ENCODE measurements at places on chromosomes 11 and 22. TPM values are rescaled to one million over a fixed set of nuclear protein-coding genes. Genes with fewer than 3 reads are reported as not detected.

The MUC6 gene
- total RNA-seq: 0.07 TPM

The OR52K2 gene
- total RNA-seq: not detected

The DERL3 gene
- 10.9 TPM for total RNA-seq

The APOL5 gene
- total RNA-seq: not detected

The ACRV1 gene
- not detected for total RNA-seq

The MGAT3 gene
- 10.3 TPM for total RNA-seq

GRCh38 chr11:1382429-1382828 is 7.3 kb upstream of the BRSK2 start:
- no peak for DNase-seq

DNA sequence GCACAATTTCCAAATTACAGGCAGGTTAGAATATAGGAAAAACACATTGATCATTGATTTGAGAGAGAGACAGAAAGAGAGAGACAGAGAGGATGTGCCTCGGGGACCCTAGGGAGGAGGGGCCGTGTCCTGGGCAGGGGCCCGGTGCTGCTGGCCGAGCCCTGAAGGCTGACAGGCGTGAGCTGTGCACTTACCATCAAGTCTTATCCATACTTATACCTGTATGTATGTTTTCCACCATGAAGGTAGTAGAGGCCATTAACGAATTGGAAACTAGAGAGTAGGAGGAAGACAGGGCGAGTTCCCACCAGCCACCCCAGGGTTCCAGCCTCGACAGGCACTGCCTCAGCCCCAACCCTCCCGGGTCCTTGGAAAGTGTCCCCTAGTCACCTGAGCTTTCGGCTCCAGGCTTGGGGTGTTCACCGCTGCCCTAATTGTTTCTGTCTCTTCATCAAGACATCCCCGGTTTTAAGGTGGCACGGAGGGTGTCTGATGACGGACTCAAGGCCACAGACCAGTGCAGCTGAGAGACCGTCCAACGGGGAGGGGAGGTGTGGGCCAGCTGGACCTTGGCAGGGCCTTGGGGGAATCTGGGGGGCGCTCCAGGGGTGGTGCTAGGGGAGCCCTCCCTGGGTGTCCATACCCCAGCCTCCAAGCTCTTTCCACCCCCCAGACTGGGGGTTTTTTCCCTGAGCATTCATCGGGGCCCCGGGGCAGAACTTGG is 431.3 kb downstream of the TBC1D22A start:
- DNase-seq: no peak

- DNase-seq: no peak
These were observed 14.4 kb downstream of the TUB start for GRCh38 chr11:8095371-8095770.

DNA sequence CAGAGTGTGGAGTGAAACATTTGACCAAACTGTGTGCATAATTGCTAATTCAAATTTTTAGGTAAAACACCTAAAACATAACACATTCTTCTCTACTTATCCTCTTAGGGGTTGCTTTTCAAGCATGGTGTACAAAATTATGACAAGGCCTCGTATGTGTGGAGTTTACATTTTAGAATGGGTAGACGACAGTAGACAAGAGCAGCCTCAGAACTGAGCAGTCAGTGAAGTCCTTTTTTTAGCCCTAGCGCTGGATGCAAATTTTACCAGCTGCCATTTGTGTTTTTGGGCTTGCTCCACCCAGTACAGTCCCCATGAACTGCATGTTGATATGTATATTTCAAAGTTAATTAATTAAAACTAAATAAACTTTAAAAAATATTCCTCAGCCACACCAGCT is 64.7 kb upstream of the TOP3B start:
- no peak for DNase-seq

DNA sequence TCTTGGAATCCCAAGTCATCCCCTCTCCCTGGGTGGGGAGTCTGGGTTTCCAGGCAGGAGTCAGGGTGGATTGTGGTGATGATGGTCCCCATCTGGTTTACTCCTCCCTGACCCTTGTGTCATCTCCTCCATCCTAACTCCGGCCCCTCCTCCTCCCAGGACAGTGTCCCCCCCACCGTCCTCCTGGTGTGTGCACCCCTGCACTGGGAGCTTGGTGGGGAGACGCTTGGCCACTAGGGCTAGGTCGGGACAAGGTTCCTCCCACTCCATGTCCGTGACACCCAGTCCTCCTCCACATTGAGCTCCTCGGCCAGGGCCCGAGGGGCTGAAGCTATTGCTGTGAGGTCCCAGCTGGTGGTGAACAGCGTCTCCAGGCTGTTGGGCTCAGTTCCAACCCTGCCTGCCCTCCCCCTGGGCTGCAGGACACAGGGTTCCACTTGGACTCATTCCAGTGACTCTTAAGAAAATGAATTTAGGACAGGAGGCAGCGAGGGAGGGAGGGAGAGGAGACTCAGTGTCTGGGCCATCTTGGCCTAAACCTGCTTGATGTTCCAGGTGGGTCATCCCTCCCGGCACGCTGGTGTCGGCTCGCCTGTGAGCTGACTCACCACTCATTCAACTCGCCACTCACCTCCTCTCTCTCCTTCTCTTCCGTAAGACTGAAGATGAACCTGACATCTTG is 433.2 kb downstream of the TBC1D22A start:
- DNase-seq: no peak

- no peak for DNase-seq
These were observed 18.2 kb upstream of the BMAL1 start for GRCh38 chr11:13259374-13259773.

- no peak for DNase-seq
These were observed 12.5 kb downstream of the POU2AF2 start for GRCh38 chr11:111258046-111258445.

DNA sequence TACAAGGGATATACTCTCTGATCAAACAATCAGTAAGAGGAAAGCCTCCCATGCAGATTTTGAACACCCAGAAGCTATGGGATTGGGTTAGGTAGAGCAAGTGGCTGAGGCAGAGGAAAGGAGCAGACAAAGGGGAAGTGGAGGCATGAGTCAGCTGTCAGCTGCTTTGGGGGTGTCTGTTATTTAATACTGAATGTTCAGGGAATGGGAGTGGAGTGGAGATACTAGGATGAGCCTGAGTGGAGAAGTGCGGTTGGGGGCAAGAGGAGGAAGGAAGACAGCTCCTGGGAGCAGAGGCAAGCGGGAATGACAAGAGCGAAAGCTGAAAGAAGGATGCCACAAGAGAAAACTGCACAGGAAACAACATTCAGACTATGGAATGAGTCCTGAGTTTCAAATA is 22.7 kb upstream of the TMPRSS5 start:
- DNase-seq: no peak

GRCh38 chr11:113627946-113628345 is 78.2 kb downstream of the TMPRSS5 start:
- no peak for DNase-seq

DNA sequence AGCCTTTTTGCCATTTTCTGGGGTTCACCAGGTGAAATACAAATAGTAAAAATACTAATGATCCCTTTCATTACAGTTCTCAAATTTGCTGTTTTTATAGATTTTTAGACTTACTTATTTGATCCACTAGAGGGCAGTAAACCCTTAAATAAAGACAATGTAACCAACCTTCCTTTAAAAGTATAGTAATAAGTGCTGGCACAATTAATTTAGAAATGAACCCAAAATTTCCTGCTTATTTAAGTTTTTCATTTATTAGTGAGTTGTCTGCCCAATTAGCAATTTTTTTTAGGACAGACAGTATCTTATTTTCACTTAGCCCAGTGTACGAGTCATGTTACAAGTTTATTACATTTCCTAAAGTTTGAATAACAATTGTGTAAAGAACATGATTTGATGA is 4.7 kb downstream of the DDIAS start:
- no peak for DNase-seq

- DNase-seq: peak; percentile 63
These were observed 760 bp downstream of the ZNRF3 start for GRCh38 chr22:28883917-28884746.

- peak; percentile 44 for DNase-seq
These were observed 29.4 kb upstream of the CCDC188 start for GRCh38 chr22:20180245-20180630.

GRCh38 chr11:64850979-64851567 is 6.6 kb upstream of the CDC42BPG start:
- peak; percentile 58 for DNase-seq

- no peak for DNase-seq
These were observed 612.8 kb downstream of the INSC start for GRCh38 chr11:15727520-15727914.

DNA sequence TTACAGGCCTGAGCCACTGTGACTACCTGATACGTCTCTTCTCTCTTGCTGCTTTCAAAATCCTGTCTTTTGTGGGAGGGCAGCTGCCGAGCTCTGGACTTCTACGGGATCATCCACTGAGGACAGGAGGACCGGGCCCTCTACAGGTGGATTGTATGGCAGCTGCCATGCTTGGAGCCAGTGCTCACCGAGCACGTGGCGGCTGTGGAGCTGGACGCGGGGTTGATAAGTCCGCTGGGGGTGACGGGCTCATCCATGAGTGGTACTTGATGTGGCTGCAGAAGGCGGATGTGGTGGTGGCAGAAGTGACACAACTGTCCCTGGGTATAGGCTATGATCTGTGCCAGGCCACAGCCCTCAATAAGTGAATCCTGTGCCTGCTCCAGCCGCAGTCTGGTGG is 1.8 kb upstream of the CYP2D6 start:
- DNase-seq: no peak

- DNase-seq: no peak
These were observed 35.3 kb upstream of the SC5D start for GRCh38 chr11:121257289-121257688.

DNA sequence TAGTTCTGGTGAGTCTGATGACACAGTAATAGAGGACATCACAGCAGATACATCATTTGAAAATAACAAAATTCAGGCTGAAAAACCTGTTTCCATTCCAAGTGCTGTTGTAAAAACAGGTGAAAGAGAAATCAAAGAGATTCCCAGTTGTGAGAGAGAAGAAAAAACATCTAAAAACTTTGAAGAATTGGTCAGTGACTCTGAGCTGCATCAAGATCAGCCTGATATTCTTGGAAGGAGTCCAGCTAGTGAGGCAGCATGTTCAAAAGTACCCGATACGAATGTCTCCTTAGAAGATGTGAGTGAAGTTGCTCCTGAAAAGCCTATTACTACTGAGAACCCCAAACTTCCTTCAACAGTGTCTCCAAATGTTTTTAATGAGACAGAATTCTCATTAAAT is 38.7 kb downstream of the RTN3 start:
- DNase-seq: no peak

All from WTC11 (cell line).